Sigmoid colon (tissue), 7 donors: ENCODE measurements at places on chromosomes 1 and 21.

- DNase-seq = no peak
Measured at GRCh38 chr1:11198257-11198656, 9.1 kb downstream of the ANGPTL7 start.

GRCh38 chr21:26406526-26406925 is 166.6 kb downstream of the CYYR1 start:
- DNase-seq = no peak

- no peak for DNase-seq
Measured at GRCh38 chr1:15167386-15167785, 13.8 kb downstream of the TMEM51 start.

DNA sequence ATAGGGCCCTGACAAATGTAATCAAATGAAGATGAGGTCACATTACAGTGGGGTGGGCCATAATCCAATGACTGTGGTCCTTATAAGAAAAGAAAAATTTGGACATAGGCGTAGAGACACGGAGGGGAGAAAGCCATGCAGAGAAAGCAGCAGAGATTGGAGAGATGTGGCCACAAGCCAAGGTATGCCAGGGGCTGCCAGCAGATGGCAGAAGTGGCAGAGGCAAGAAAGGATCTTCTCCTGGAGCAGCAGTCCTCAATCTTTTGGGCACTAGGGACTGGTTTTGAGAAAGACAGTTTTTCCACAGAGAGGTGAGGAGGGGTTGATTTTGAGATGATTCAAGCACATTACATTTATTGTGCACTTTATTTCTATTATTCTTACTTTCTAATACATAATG is 355.1 kb downstream of the NPHP4 start:
- DNase-seq = no peak

GRCh38 chr1:246709835-246710234 is 14.4 kb upstream of the SCCPDH start:
- DNase-seq = no peak

DNA sequence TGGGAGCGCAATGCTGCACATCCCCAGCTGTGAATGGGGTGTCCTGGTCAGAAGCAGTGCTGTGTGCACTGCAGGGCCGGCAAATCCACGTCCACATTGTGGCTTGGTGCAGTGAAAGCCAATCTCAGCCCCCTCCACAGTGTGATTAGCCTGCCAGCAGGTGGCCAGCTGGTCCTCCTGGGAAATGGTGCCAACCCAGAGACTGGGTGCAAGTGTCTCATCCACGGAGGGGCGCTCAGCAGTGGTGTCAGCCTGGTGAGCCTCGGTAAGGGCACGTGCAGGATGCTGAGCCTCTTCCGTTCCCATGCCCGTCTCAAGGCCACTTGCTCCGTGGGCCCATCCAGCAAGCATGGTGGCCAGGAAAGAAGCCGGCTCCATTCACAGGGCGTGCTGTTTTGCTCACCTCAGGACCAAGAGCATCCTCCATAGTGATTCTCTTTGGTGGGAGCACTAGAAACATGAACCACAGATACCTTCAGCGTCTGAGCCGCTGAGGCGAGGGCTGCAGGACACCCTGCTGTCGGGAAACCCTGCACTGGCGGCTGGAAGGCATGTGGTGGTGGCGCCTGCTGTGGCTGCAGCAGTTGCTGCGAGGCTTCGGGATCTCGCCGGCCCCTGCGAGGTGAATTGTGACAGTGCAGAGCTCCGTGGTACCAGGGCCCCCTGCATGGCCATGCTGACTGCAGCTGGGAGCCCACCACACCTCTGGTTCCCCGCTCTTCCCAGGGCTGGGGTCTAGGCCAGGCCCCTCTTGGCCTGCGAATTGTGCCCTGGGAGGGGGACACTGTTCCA is 2.0 kb upstream of the SMYD3 start:
- DNase-seq = no peak

DNA sequence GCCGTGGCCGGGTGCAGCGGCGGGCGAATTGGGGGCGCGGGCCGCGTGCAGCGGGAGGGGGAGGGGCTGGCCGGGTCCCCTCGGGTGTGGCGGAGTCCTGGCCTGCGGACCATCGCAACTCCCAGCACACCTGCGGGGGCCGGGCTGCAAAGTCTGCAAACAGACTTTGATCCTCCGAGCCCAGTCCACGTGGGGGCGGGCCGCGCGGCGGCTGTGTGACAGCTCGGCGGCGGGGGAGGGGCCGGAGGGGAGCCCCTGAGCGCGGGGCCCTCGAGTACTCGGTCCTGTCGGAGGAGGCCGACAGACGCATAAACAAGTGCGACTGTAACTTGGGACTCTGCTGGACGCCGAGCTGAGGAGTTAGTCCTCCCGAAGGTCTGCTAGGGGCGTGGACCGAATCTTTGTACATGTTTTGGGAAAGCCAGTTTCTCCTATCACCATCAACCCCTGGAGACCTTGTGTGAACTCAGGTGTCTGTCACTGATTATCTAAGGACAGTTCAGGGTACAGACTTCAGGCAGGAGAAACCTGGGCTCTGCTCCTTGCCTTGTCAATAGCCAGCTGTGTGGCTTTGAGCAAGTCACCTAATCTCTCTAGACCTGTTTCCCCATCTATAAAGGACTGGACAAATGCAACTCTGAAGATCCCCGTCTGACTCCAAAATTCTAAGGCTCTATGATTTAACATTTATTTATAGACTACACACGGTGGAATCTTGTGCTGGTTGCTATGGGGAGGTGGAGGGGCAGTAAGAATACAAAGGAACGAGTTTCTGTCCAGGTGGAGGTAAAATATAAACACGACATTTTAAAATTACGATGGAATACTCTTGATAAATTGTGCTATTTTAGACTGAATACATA is 710 bp upstream of the SLC30A1 start:
- DNase-seq = peak; percentile 91

DNA sequence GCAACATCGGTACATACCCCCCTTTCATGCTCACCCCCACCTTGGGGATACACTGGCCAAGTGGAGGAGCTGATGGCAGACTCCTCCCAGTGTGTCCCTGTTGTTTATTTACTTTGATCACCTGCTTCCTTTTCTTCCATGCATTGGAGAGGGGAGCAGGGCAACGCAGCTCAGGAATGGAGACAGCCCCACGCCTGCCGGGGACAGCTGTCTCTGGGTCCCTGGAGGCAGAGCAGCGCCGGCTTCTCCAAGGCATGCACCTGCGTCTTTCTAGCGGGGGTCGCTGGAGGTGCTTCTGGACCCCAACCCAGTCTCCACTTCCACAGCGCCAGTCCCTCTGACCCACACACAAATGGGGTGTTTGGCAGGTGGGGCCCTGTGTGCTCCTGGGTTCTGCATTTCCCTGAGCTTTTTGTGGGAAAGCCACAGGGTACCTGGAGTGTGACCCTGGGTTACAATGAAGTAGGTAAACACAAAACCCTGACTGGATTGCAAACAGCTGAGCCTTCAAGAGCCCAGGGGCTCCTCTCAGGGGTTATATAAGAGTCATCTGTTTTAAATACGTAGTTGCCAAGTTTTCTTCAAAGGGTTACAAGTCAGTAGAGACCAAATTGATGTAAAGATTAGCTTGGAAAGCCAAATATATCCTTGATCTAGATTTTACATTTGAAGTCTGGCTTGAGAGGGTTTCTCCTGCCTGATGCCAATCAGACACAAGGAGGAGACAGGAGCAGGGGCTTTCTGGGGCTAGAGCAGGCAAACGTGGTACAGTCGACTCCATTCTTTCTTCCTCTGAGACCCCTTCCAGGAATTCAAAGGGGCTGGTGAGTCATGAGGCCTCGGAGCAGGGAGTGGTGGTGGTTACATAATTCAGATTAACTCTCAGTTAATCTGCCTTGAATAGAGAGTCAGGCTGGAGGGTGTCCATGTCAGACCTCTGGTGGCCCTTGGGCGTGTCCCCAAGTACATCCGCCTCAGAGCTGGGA is 4.5 kb downstream of the AJAP1 start:
- no peak for DNase-seq

- DNase-seq = peak; percentile 86
Measured at GRCh38 chr1:44645476-44646244, 28.6 kb downstream of the TMEM53 start.

DNA sequence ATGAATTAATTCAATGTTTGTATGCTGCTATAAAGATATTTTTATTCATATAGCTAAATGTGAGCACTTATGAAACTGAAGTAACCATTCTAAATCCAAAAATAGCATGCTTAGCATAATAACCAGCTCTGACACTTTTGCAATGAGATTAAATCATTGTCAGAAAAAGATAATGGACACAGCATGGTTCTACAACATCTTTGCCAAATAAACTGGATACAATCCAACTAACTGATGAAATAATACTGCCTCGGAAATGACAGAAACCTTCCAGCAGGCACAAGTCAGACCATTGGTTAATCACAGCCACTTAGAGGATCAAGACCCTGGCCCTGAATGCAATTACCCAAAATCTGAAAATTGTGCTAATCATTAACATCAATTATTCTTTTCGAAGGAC is 592.7 kb upstream of the ADGRL4 start:
- no peak for DNase-seq

DNA sequence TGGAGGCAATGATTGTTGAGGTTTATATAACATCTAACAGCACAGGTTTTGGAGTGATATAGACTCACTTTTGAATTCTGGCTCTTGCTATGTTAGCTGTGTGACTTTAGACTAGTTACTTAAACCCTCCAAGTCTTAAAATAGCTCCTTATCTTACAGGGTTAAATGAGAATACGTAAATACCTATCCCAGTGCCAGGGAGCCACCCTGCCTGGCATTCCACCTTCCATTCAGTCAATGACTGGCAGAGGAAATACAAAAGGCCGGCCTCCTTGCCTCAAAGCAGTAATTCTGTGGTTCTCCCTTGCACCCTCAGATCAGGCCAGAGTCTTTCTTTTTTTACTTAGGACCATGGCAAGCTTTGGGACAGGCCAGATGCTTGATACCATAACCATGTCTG is 31.8 kb downstream of the DBT start:
- no peak for DNase-seq

DNA sequence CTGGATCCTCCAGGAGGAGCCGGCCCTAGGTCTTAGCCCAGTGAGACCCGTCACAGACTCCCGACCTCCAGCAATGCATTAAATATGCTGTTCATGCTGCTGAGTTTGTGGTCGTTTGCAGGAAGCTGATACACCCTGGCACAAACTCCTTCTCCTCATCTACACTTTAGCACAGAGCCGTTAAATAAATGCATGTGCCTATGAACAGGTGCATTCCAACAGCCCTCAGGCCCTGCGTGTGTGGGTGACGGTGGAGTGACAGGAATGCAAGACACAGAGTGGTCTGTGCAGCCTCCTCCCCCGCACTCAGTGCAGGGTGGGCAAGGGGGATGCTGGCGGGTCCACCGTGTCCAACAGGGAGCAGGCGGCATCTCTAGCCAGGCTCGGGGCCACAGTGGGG is 106.6 kb upstream of the TMPRSS2 start:
- no peak for DNase-seq

- no peak for DNase-seq
Measured at GRCh38 chr21:46130831-46131587, 24.4 kb downstream of the FTCD start.

- DNase-seq = peak; percentile 71
Measured at GRCh38 chr1:229130028-229130668, 140.8 kb upstream of the RAB4A start.

DNA sequence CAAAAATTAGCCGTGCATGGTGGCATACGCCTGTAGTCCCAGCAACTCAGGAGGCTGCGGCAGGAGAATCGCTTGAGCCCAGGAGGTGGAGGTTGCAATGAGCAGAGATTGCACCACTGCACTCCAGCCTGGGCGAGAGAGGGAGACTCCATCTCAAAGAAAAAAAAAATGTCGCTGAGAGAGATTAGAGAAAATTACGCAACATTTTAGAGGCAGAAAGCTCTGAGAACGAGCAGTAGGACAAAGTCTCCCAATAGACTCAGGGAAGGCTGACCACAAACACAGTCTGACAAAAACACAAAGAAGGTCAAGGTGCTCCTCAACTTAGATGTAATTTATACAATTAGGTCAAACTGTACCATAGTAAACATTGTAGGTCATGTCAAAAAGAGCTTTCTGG is 367.6 kb upstream of the ZRANB2 start:
- DNase-seq = no peak

DNA sequence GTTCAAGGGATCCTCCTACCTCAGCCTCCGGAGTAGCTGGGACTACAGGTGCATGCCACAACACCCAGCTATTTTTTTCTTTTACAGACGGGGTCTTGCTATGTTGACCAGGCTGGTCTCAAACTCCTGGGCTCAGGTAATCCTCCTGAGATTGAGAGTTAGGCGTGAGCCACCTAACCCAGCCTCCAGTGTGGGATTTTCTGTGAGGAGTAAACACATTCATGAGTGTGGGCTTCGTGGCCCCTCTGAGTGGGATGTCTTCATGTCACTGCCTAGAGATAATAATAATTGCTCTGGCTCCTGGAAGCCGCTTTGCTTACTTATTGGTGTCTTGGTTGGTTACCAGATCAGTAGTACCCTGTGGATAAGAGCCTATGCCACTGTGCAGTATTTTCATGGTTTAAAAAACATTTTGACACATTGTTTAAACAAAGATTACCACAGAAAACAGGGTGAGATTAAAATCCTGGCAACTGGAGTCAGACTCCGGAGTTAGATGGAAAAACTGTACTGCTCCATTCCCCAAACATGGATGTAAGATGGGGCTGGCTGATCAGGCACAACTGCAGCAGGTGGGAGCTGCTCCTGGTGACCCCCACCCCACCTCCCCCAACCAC is 159.1 kb upstream of the RAB4A start:
- no peak for DNase-seq

DNA sequence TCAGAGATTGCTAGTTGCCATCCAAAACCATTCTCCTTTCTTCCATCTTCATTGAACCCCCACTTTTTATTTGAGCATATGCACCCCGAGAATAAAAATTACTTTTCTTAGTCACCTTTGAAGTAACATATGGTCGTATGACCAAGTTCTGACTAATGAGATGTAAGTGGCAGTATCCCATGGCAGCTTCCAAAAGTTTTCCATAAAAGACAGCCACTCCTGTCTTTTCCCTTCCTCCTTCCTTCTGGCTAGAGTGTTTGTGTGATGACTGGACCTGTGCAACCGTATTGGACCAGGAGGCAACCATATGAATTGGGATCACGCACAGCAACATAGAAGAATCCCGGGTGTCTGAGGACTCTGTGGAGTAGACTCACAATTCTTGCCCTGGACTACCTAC is 41.1 kb upstream of the CCSAP start:
- DNase-seq = no peak

DNA sequence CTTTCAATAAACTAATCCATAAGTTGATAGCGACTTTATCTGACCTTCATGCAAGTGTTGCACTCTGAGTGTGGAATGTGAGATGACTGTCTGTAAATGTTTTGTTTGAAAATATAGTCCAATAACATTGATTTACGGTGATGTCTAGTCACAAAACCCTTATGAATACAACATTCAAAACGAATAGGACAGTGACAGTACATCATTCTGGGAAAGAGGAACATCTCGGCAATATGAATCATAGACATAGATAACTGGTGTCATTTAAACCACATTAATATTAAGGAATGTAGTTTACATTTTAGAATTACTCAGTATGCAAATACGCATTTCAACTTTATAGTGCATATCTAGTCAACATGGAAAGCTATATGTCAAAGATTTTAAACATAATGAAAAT is 1311.6 kb upstream of the ADGRL4 start:
- DNase-seq = no peak

DNA sequence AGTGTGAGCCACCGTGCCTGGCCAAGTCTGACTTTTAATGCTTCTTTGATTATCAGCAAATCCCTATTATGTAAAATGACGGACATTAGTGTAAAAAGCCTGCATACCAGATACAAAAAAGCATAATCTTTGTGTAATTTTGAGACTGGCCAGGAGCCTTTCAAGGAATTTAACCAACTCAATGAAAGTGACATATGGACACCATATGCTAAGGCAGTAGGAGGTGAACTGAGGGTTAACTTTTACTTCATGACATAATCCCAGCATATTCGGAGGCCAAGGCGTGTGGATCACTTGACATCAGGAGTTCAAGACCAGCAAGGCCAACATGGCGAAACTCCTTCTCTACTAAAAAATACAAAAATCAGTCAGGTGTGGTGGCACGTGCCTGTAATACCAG is 94.6 kb downstream of the EIF4G3 start:
- no peak for DNase-seq
